Omental fat pad (tissue), 4 donors: ENCODE measurements at places on chromosomes 2 and 18.

DNA sequence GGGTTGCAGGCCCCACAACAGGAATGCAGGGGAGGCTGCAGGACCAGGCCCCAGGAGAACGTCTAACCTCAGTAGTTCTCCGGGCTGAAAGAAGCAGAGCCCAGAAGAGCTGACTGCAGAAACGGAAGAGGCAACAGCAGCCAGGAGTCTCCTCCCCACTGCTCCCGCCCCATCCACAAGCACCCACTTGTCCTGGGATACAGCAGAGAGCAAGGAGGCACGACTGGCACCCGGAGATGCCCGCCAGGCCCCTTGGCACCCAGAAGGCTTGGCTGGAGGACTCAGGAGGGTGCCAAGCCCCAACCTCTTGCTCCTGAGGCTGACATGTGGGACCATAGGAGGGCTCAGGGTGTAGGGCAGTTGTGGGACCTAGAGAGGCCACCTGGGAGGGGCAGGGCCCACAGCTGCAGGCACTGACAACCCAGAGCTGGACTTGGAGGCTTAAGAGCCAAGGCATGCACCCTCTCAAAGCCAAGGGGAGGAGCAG lies 29.0 kb upstream of the TNS1 start:
- no peak for DNase-seq

GRCh38 chr2:78718473-78718872 lies 307.0 kb upstream of the REG3G start:
- DNase-seq: no peak

DNA sequence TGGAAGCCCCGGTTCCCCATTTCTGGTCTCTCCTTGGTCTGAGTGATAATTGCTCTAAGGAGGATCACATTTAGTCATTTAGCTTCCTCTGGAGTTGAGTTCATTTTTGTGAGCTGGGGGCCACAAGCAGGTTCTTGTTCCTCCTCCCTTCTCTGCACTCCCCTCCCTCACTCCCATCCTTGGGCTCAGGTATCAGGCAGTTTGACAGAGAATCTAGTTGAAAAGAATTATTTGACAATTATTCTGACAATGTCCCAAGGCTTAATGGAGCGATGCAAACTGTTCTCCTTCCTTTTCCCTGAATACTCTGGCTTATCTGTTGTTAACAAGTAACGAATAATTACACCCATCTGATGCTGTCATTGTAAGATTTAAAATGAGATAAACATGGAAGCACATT lies 61.5 kb downstream of the SERPINB8 start:
- no peak for DNase-seq

- DNase-seq: no peak
Measured at GRCh38 chr2:2890901-2891300, 486.7 kb downstream of the EIPR1 start.

- DNase-seq: no peak
Measured at GRCh38 chr2:189115126-189115525, 64.4 kb downstream of the COL5A2 start.

GRCh38 chr2:22930781-22931180 lies 454.2 kb upstream of the KLHL29 start:
- no peak for DNase-seq

GRCh38 chr2:48888066-48888465 lies 132.5 kb upstream of the LHCGR start:
- no peak for DNase-seq

DNA sequence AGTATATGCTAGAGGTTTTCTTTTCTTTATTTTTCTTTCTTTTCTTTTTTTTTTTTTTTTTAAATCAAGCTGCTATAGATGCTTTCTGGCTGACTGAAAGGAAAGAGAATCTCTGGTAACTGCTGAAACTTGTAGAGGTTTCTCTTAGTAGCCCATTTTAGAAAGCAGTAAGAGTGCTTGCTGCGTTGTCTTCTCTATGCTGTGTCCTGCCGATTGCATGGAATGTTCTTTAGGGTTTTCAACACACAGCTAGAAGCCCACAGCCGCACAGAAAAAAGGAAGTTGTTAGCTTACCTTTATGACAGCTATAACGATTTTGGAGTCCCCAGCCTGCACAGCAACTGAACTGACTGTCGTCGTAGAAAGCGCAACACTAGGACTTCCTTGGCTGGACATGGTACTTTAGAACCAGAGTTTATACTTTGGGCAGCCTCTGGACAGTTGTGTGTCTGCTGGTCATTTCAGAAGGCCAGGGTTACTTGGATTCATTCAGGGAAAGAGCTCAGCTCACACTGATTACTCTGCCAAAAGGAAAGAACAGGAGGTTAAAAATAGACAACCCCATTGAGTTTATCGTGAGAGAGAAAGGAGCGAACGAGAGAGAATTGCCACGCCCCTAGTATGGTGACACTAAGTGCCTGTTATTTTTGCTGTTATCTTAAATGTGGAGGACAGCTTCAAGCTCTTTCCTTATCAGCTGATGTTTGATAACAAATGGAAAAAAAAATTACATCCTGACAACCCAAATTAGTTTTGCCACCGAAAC lies at the start of gene CCDC141:
CCDC141 (minus strand) TSS at position 592 of the 766 bp plus-strand sequence; CDS start at position 396, 196 bp downstream.
- no peak for DNase-seq

GRCh38 chr2:120568975-120569268 lies 166.7 kb upstream of the GLI2 start:
- no peak for DNase-seq

DNA sequence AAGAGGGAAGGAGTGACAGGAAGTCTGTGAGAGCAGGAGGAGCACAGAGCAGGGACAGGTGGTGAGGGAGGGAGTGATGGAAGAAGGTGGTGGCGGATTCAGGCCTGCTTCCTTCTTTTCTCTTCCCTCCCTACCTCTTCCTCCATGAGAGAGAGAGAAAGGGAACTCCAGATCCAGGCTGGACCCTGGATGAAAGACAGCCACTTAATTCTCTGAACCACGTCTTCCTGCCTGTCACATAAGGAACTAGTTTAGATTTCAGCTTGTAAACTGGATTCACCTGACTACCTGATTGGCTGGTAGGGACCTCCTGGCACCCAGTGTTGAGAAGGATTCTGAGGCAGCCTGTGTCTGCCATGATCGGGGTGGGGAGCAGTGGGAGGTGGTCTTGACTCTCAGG lies 48.9 kb downstream of the PAX8 start:
- no peak for DNase-seq

- DNase-seq: no peak
Measured at GRCh38 chr2:174738841-174739240, 25.4 kb downstream of the CHRNA1 start.

- no peak for DNase-seq
Measured at GRCh38 chr2:234162861-234163260, 112.4 kb downstream of the SPP2 start.

- DNase-seq: no peak
Measured at GRCh38 chr18:62399781-62400308, 74.7 kb downstream of the TNFRSF11A start.

- peak; percentile 53 for DNase-seq
Measured at GRCh38 chr2:66495788-66496640, 61.1 kb downstream of the MEIS1 start.

DNA sequence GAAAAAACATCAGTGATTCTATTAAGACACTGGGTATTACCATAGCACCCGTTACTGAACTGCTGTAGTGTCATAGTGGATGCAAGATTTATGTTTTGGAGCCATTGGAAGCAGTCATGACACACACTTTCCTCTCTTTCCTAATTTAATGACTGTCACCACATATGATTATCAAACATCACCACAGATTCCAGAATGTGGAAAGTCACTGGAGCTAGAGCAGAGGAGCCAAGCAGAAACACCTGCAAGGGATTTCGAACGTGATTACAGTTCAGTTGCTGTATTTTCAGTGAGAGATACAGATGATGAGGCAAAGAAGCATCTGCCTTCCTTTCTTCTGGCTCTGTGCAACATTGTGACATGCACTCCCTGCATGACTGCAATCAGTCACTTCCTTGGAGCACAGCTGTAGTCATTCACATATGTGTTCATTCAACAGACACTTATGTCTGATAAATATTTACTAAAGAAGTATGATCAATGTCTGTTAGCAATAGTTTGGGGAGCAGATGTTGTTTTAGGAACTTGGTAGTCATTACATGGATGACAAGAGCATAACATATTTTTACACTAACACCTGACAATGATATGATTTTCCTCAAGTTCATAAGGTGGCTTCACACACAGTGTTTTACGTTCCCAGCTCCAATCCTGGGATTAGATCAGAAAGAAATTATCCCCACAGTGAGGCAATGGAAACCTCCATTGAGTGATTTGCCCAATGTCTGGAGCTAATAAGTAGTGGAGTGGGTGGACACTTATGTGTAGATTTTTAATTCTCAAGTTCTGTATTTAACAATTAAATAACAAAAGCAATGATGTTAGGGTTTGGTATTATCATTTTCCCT lies 416.6 kb downstream of the PLCL1 start:
- DNase-seq: no peak
